ENCODE measurements at places on chromosomes 12 and 14.

- no peak for DNase-seq
These were observed 51.6 kb upstream of the C14orf180 start for GRCh38 chr14:104527857-104528459.

GRCh38 chr12:48933664-48934311 lies 8.5 kb upstream of the FKBP11 start:
- no peak for DNase-seq

- no peak for DNase-seq
These were observed 103.7 kb downstream of the PRICKLE1 start for GRCh38 chr12:42485823-42486222.

DNA sequence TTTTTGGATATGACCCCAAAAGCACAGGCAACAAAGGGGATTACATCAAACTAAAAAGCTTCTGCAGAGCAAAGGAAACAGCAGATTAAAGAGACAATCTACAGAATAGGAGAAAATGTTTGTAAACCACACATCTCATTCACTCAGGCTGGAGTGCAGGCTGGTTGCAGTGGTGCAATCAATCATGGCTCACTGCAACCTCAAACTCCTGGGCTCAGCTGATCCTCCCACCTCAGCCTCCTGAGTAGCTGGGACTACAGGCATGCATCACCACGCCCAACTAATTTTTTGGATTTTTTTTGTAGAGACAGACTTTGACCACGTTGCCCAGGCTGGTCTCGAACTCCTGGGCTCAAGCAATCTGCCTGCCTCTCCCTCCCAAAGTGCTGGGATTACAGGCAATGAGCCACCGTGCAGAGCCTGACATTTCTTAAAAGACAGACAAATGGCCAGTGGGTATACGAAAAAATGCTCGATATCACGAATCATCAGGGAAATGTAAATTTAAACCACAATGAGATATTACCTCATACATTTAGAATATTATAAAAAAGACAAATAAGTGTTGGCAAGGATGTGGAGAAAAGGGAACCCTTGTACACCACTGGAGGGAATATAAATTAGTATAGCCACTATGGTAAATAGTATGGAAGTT lies 9.8 kb downstream of the NCKAP5L start:
- no peak for DNase-seq

- DNase-seq = no peak
These were observed 18.1 kb downstream of the VSX2 start for GRCh38 chr14:74257078-74257940.
